Left hindlimb (tissue), 1 donor: ENCODE measurements at places on chromosomes 6 and 20.

- DNase-seq = no peak
Observed at GRCh38 chr6:89610149-89610642, 28.4 kb downstream of the LYRM2 start.

DNA sequence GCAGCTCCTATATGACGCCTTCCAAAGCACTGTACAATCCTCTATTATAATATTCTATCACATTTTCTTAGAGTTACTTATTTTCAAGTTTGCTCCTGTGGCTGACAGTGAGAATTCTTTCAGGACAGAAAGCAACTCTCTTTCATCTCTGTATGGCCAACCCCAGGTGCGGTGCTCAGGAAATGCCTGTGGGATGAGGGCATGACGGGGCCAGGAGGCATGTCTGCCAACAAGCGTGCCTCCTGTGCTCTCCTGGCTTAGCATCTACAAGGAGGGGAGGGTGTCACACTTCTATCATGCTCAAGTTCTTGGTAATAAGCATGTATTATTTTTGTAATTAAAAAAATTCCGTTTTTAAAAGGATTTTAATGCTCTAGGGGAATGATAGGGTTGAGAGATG lies 11.4 kb downstream of the MRPL14 start:
- DNase-seq = peak; percentile 56

DNA sequence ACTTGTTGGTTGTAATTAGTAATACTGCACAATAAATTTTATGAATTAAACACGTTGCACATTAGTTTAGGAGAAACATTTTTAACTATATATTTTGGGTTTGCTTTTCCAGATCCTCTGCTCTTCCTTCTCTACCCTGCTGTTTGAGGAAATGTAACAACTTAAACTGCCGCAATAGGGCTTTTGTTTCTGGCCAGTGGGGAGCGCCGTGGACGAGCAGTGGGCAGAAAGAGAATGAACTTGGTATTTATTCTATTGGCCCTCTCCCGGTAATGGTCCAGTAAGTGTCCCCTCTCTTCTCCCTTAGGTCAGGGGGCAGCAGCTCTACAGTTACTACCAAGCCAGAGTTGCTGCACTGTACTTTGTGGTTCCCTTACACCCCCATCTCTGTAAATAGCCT lies 35.2 kb upstream of the EPHA7 start:
- no peak for DNase-seq

DNA sequence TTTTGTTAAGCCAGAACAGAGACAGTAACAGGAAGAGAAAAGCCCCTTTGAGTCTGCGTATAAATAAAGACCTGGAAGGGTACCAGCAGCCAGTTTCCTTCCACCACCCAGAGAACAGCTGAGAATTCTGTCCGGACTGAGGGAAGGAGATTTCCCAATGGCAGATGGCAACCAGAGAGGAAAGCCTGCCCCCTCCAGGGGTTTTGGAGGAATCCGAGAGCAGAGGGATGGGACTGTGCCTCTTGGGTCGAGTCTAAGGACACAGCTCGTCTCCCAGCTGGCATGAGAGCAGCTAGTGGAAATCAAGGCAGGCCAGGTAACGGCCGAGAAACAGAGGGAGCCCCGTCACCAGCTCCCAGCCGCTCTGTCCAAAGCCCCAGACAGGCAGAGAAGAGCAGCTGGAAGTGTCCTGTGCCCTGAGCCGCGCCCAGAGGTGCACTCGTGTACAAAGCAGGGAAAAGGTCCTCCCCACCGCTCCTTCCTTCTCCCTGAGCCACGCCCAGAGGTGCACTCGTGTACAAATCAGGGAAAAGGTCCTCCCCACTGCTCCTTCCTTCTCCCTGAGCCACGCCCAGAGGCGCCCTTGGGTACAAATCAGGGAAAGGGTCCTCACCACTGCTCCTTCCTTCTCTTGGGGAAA lies 134.0 kb upstream of the SNX9 start:
- no peak for DNase-seq

- DNase-seq = no peak
Observed at GRCh38 chr6:165806126-165806810, 143.2 kb upstream of the PDE10A start.

GRCh38 chr6:164013480-164014208 lies 599.1 kb downstream of the QKI start:
- DNase-seq = no peak

- no peak for DNase-seq
Observed at GRCh38 chr6:79574630-79575225, 37.5 kb upstream of the LCA5 start.

DNA sequence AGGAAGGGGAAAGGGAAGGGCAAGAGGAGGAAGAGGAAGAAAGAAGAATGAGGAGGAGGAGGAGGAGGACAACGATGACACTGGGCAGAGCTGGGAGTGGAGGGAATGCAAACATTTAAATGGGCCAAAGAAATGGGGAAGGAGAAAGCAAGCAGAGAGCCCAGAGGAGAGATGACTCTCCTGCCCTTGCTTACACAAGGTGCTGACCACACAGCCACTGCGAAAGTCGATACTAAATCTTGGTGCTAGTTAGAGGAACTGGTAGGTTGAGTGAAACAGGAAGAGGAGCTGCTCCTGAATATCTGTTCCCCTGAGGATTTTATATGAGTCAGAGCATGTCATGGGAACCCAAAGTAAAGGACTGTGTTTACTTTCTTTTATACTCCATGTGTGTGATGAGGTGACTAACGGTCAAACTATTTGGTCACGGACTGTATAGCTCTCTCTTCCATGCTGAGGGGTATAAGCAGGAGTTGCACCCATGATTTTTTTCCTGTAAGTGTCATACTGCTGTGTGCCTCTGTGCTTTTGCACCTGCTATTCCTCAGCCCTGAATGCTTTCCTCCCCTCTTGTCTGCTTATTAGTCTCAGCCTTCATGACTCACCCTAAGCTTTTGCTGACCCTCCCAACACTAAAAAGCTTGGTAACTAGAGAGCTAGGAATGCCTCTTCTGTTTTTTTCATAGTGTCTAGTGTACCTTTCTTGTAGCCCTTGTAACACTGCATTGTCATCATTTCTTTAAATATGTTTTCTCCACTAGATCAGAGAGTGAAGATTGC lies 9.5 kb upstream of the PAQR8 start:
- DNase-seq = no peak

DNA sequence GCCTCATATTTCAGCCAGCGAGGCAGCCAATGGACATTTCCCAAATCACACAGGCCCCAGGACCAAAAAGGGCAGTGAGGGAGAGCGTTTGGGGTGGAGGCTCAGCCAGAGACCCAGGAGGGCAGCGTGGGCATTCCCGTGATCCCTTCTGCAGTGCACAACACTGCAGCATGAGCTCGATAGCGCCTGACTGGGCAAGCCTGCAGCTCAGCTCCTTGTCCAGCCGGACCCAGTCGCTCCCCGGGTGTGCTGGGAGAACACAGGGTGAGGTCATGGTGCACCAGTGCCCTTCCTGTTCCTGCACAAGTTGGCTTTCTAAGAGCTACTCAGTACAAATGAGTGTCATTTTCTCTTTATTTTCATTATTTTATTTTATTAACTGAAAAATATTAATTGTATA lies 5.9 kb downstream of the TTLL2 start:
- DNase-seq = no peak

GRCh38 chr6:106783640-106784566 lies 154.5 kb downstream of the QRSL1 start:
- DNase-seq = no peak

GRCh38 chr20:50915424-50915823 lies 15.8 kb downstream of the ADNP start:
- DNase-seq = no peak

DNA sequence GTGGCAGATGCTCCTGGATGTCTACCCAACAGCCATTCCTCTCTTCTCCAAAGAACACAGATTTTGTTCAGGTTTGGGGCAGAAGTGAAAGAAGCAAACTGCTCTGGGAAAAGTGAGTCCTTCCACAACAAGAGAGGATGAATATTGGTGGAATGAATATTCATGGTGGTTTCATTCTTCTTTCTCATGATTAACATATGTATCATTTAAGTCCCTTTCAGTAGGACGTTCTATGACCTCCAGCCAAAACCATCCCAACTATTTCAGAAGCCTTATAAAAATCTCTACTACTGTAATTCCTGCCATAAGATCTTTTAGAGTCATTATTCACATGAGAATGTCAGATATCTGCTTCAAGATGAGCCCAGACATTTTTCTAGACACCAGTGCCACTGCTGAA lies 44.4 kb downstream of the MDN1 start:
- no peak for DNase-seq

GRCh38 chr20:21809961-21810523 lies 104.6 kb downstream of the PAX1 start:
- DNase-seq = no peak

DNA sequence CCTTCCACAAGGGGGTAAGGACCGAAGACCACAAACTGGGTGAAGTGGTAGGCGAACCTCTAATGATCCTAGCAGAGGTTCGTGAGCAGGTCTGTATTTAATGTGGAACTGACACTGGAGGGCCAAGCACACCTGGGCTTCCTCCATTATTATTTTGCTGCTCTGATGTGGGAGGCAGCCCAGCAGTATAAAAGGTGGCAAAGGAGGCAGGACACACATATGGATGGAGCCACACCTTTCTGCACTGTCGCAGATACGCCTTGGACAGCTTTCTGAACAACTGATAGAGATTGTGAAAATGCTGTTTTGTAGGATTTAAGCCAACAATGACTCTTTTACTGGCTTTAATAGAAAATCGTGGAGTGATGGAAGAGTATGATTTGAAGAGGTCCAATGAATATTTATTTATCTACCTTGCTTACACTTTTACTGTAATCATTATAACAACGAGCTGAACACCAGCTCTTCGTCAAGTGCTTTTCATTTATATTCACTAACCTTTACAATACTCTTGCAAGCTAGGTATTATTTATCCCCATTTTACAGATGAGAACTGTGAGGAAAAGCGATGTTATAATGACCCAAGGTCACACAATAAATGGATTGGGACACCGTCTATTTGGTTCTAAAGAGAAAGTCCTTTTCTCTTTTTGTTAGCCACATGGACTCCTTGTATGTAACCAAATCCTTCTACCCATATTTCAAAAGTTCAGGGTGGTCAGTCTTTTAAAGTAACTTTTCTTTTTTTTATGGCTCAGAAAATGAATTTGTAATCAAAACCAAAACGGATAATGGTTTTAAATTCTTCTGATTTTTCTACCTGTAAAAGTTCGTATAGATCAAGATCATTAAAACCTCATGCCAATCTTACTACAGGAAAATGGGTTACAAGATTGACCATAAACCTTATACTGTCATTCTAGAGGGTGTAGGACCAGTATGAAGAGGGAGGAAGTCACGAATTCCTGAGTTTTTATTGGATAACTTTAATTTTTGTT lies 116.9 kb downstream of the UTRN start:
- no peak for DNase-seq
